Activated CD8-positive, alpha-beta T cell treated with anti-CD3 and anti-CD28 coated beads for 36 hours (primary cell): ENCODE measurements at places on chromosomes 2 and 18. TPM values are rescaled to one million over a fixed set of nuclear protein-coding genes. Genes with fewer than 3 reads are reported as not detected.

DNA sequence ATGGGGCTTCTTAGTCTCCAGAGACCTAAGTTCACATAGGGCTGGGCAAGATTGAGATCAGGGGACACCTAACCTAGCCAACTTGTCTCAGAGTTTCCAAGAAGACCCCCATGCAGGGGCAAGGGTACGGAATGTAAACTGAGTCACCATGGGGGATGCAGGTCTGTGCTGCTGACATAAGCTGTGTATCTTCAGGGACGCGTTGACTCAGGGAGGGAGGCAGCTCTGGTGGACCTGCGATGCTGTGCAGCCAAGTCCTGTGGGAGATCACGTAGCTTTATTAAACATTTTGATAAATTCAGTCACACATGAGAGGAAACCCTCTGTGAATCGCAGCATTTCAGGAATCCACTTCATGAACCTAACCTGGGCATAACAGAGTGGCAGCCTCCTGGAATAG, 216.0 kb downstream of the ANKRD30B start:
- no peak for DNase-seq

DNA sequence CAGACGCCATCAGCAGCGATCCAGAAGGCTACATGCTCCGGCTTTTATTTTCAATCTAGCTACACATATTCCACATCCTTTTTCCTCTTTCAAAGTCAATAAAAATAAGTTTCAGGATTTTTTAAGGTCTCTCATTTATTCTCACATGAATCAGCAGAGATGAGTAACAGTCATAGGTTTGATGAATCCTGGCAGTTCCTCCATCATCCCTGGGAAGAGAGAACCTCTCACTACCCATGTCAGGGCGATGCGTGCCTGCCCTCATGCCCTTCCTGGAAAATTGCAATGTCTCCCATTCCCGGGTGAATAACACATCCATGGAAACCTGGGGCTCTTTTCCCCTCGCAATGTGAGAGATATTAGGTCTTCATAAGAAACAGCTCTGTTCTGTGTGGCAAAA, 301.1 kb upstream of the SMIM21 start:
- no peak for DNase-seq

DNA sequence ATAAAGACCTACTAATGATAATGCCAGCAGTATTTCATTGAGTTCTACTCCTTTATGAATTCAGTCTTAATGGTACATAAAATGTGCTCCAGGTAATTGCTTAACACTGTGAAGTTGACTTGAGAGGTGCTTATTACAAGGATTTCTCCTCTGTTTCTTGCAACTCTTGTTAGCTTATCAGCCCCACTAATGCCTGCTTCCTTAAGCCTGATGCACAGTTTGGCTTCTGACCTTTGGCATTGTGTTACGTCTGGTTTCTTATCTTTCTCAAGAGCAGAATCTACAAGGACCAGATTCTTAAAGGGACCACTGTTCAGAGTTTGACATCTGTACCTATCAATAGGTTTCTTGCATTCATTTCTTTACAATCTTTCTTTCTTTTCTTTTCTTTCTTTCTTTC, 223.9 kb upstream of the CWC22 start:
- DNase-seq: no peak

GRCh38 chr2:17822445-17823117, 6.3 kb downstream of the MSGN1 start:
- DNase-seq: no peak

GRCh38 chr2:187435078-187435477, 13.0 kb downstream of the CALCRL start:
- DNase-seq: no peak

- DNase-seq: no peak
These were observed 106.8 kb upstream of the MSH2 start for GRCh38 chr2:47295981-47296635.

GRCh38 chr18:74577019-74577418, 20.7 kb upstream of the ZNF407 start:
- no peak for DNase-seq

- DNase-seq: no peak
These were observed 27.7 kb downstream of the PDE11A start for GRCh38 chr2:178044836-178045235.

GRCh38 chr18:41490861-41491260, 464.2 kb upstream of the PIK3C3 start:
- DNase-seq: no peak

- DNase-seq: no peak
These were observed 268.4 kb downstream of the IRS1 start for GRCh38 chr2:226531061-226531810.

- no peak for DNase-seq
These were observed 7.1 kb downstream of the CNNM3 start for GRCh38 chr2:96823198-96823597.

The SLC14A1 gene
- total RNA-seq: 3.1 TPM

The SCN7A gene
- not detected for total RNA-seq

The IL1R1 gene
- total RNA-seq: 0.68 TPM

The RUFY4 gene
- 0.76 TPM for total RNA-seq
